Lower lobe of right lung (tissue), 2 donors: ENCODE measurements at places on chromosomes 16 and 17. TPM values are rescaled to one million over a fixed set of nuclear protein-coding genes. Genes with fewer than 3 reads are reported as not detected.

Gene ZNF385C
- total RNA-seq: 1.2 TPM

Gene SMPD3
- total RNA-seq: 3.6 TPM

Gene TUBB3
- total RNA-seq: 2.1 TPM

Gene CETP
- total RNA-seq: 1.1 TPM

GRCh38 chr16:87032554-87032953 is 284.6 kb downstream of the C16orf95 start:
- DNase-seq: no peak
